Diencephalon (tissue), 1 donor: ENCODE measurements at places on chromosomes 16 and 17. TPM values are rescaled to one million over a fixed set of nuclear protein-coding genes. Genes with fewer than 3 reads are reported as not detected.

Gene PSMD12
- total RNA-seq = 71.3 TPM

Gene MAPT
- 204 TPM for total RNA-seq

Gene SLC16A3
- 6.5 TPM for total RNA-seq

Gene RUSF1
- total RNA-seq = 39.4 TPM

Gene BCAR1
- total RNA-seq = 25.8 TPM

Gene PRCD
- 5.3 TPM for total RNA-seq

Gene KRTAP9-2
- total RNA-seq = not detected
